ENCODE measurements at places on chromosomes 4 and X.

GRCh38 chr4:85886665-85887064 lies 411.7 kb downstream of the ARHGAP24 start:
- no peak for DNase-seq

DNA sequence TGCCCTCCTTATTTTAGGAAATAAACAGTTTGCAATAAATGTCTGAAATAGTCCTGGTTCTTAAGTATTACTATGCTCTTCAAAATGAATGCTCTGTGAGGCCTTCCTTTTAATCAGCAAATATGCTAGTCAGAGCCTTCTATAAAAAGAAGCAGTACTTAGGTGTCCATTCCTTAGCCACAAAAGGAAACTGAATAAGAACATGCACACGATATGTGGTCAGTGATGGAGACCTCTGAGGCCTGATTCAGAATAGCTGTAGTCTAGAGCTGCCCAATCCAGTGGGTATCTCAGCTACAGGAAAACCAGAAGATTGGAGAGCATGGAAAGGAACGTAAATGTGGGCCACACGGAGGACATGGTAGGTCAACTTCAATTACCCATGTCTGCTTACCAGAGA lies 141.8 kb downstream of the RASL11B start:
- DNase-seq = no peak

- no peak for DNase-seq
These were observed 11.8 kb upstream of the SMIM43 start for GRCh38 chr4:121776610-121777401.

- no peak for DNase-seq
These were observed 75.3 kb downstream of the METTL14 start for GRCh38 chr4:118760493-118760892.

DNA sequence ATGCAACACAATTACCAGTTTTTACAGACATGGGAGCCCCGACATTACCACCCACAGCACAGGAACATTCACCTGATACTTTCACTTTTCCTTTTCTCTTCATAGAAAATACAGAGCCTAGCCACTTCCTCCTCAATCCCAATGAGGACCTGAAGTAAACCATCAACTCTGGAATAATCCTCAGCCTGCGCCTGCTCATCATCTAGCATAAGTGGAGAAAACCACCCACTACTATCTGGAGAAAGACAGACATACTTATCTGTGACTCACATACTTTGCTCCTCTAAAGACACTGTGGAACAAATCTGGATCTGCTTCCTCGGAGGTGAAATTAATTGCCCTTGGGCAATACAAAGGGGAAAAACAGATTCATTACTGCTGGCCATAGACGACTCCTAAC lies 47.8 kb downstream of the ZCCHC13 start:
- no peak for DNase-seq

GRCh38 chr4:79650217-79650616 lies 242.2 kb upstream of the GK2 start:
- DNase-seq = no peak

- DNase-seq = no peak
These were observed 30.7 kb upstream of the MAP9 start for GRCh38 chr4:155407480-155407879.

- no peak for DNase-seq
These were observed 38.8 kb upstream of the MAD2L1 start for GRCh38 chr4:120105472-120105871.

DNA sequence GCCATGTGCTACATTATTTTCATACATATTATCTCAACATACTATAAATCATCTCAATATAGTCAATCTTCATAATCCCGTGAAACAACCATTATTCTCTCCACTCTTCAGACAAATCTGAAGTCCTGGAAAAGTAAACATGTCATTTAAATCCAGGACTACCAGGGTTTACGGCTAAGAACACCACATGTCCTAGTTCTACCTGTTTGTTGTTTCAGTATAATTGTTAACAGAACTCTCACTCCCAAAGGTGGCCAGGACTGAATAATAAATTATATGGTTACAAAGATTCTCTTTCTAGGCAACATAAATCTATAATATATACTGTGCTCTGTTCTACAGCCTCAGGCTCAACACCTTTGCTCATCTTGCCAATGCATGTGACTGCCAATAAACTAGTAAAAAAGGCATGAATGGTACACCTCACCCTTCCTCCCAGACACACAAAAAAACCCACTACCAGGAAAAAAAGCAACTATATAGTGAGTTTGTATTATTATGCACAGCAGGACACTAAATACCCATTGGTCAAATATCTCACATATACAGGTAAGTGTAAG lies 20.1 kb downstream of the EIF4E start:
- DNase-seq = no peak

DNA sequence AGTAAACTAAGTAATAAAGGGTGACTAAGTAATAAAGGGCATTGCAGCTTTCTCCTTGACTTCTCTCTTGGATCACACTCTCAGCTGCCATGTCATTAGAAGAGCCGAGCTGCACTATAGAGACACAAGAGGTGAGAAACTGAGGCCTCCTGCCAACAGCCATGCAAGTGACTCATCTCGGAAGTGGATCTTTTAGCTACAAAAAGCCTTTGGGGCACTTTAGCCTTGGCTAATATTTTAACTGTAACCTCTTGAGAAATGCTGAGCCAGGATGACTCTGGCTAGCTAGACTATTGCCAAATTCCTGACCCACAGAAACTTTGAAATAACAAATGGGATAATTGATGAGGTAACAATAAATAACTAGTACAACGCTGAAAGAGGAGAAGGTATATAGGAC lies 1.5 kb upstream of the NEIL3 start:
- no peak for DNase-seq

DNA sequence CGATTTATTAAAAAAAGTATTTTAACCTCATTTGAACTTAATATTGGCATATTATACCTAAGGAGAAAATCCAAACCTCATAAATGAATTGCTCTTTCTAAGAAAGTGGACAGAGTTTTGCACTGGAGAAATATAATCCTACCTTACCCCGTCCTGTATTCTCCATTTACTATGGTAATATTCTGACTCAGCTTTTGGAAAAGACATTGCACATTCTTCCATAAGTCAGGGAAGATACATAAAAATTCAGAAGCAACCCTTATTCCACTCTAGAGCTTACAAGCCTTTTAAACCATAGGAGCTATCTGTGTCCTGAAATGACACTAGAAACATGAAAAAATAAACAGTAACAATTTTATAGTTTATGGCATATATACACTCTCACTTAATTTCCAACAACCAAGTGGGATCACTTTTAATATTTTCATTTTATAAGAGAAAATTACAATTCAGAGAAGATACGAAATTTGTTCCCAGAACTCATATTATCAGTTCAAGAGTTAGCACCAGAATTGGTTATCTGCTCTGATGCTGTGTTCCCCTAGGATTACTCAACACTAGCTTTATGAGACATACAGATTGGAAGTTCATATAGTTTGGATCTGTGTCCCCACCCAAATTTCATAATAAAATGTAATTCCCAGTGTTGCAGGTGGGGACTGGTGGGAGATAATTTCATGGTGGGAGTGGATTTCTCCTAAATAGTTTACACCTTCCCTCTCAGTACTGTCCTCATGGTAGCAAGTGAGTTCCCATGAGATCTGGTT lies 359.4 kb downstream of the ARAP2 start:
- no peak for DNase-seq

DNA sequence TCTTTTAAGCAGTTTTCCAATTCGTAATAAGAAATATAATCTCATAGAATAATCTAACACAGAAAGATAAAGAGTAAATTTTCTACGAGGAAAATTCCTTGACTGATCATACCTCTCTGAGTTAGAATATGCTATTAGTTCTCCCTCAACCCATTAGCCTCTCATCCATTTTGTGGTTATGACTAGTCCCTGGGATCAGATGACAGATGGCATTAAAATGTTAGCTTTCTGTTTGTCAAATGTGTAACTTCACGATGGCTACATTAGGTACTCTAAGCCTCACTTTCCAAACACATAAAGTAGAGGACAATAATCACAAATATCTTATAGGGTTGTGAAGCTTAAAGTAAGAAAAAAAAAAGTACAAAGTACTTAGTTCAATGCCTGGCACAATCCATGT lies 112.2 kb downstream of the ZAR1 start:
- DNase-seq = no peak

GRCh38 chr4:7536876-7537275 lies 102.1 kb upstream of the PSAPL1 start:
- DNase-seq = no peak

- DNase-seq = no peak
These were observed 15.3 kb downstream of the UGT2B15 start for GRCh38 chr4:68654946-68655721.

GRCh38 chr4:42398171-42398870 lies 1.0 kb downstream of the SHISA3 start:
- no peak for DNase-seq

DNA sequence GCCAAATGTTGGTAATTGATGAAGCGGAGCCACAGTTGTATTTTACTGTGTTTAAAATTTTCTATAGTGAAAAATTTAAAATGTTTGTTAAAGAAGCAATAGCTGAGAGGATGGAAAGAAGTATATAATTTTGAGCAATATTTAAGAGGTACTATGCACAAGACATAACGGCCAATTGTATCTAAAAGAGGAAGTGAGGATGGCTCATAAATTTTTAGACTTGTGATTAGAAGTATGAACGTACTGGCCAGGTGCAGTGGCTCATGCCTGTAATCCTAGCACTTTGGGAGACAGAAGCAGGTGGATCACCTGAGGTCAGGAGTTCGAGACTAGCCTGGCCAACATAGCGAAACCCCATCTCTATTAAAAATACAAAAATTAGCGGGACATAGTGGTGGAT lies 12.7 kb upstream of the HHIP start:
- no peak for DNase-seq

GRCh38 chrX:9231491-9231890 lies 197.6 kb upstream of the FAM9B start:
- no peak for DNase-seq

DNA sequence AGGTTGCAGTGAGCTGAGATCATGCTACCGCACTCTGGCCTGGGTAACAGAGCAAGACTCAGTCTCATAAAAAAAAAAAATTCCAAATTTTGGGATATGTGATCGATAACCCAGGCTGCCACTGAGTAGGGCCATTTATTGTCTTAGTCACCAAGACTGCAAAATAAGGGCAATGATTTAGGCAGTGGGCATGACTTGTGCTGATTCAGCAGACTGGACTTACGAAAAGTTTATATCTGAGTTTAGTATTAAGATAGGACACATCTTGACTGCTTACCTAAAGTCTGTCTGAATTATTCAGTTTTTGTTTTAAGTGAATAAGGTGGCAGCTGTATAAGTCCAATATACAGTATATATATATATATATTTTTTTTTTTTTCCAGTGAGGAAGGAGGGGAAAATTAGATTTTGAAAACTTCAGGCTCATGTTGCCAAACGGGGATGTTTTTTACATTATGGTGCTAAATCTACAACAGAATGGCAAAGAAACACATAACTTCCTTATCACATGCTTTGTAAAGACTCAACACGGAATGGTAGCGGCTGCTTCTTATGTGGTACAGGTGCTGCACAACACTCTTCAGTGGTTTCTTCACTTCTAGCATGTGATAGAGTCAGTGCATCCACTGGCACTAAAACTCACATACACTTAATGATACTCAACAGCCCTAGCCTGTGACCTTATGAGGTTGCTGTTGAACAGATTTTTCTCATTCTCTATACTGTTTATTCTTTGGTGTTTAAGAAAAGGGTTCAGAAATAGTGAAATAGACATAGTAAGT lies 6.5 kb downstream of the TEX13D start:
- DNase-seq = no peak

DNA sequence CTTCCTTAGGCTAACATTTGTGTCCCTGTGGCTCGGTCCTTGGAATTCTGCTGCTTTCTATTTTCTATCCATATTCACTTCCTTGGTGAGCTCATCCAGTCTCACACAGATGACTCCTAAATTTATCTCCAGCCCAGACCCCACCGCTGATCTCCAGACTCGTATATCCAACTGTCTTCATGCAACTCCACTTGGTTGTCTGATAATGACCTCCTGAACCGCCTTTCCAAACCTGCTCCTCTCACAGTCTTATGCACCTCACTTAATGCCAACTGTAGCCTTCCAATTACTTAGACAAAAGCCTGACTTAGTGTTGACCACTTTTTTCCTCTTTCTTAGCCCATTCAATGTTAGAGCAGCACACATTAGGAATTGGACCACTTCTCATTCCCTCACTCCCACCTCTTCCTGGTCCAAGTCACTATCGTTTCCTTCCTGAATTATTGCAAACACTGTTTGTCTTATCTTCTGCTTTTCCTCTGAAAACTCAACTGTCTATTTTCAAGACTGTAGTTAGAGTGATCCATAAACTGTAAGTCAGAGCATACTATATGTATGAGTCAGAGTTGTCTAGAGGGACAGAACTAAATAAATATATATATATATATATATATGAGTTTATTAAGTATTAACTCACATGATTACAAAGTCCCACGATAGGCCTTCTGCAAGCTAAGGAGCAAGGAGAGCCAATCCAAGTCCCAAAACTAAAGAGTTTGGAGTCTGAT lies 292.5 kb downstream of the UNC5C start:
- DNase-seq = no peak

DNA sequence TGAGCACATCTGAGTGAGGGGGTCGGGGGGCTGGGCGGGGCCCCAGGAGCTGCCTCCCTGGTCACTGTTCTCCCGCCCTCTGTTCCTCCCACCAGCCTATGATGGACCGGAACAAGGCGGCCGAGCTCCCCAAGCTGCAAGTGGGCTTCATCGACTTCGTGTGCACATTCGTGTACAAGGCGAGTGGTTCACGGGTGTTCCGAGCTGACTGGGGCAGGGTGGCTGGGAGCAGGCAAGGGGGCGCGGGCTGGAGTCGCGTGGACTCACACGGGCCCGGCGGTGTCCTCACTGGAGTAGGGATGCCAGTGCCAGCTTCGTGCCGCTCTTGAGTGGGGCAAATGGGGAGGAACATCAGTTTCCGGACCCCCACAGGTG lies 7.7 kb downstream of the ATP5ME start:
- no peak for DNase-seq

- DNase-seq = no peak
These were observed 93.3 kb downstream of the PRDM5 start for GRCh38 chr4:120829113-120829831.

DNA sequence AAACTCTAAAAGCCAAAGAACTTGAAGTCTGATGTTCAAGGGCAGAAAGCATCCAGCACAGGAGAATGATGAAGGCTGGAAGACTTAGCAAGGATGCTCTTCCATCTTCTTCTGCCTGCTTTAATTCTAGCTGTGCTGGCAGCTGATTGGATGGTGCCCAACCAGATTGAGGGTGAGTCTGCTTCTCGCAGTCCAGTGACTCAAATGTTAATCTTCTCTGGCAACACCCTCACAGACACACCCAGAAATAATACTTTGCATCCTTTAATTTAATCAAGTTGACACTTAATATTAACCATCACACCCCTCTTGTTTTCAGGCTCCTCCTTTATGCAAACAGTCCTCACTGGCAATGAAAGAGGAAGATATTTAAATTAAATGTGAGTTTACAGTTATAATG lies 321.7 kb downstream of the TEX13C start:
- DNase-seq = no peak

GRCh38 chr4:125397226-125397625 lies 82.5 kb downstream of the FAT4 start:
- DNase-seq = no peak

- DNase-seq = no peak
These were observed 107.2 kb downstream of the SCD5 start for GRCh38 chr4:82691431-82691830.

Data from left renal cortex interstitium (tissue), 4 donors.